ENCODE measurements at places on chromosomes 2 and 18.
A peak's percentile ranks its signal among the peaks of the same experiment; 100 is the strongest.

GRCh38 chr2:174577967-174578589 lies 19.5 kb downstream of the WIPF1 start:
- DNase-seq, result peak; percentile 22

DNA sequence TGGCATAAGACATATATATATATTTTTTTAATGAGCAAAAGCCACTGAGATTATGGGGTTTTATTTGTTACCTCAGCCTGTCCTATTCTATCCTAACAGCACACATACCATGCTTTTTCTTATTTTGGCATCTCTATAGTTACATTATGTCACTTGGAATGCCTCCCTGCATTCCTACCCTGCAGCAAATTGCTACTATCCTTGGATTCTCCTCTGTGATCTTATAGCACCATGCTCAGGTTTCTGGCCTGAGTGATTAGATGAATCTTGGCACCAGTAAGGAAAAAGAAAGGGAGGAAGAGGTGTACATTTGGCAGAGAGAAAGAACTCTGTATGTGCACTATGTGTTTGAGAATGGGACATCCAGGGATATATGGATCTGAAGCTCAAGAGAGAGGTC lies 86.3 kb upstream of the PELI1 start:
- DNase-seq, result no peak

DNA sequence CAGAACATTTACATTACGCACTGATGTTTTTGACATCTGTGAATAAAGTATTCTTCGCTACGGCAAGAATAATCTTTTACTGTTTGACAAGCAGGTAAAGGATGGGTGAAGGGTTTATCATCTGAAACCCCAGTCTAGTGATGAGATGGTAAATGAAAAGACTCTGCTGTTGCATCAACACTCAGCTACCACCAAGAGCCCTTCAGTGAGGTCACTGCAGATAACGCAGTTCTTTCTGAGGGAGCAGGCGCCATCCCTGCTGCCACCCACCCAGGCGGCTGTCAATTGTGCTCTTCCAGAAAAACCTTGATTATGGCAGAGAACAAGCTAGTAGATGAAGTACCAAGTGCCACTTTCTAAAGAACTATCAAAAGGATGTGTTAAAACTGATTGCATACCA lies 58.7 kb downstream of the ABCG8 start:
- no peak for DNase-seq

- DNase-seq, result peak; percentile 54
These were observed 42.4 kb downstream of the ITGB1BP1 start for GRCh38 chr2:9380702-9381628.

DNA sequence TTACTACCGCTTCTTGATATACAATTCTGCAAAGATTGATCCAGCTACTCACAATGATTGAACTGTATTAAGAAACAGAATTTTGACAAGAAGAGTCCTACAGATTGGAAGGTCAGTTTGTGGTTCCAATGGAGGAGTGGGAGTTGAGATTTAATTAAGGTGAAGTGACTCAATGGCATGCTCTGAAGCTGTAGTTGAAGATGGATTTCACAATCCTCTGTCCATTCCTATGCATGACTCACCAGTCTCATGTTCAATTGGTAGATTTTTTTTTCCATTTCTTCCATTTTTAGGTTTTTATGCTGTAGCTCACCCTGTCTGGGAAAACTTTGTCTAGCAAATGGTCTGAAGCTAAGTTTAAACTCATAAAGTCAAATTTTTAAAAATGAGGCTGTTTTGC lies 83.3 kb downstream of the DPP4 start:
- peak; percentile 9 for DNase-seq

GRCh38 chr2:136126421-136126926 lies 8.5 kb upstream of the CXCR4 start:
- no peak for DNase-seq

DNA sequence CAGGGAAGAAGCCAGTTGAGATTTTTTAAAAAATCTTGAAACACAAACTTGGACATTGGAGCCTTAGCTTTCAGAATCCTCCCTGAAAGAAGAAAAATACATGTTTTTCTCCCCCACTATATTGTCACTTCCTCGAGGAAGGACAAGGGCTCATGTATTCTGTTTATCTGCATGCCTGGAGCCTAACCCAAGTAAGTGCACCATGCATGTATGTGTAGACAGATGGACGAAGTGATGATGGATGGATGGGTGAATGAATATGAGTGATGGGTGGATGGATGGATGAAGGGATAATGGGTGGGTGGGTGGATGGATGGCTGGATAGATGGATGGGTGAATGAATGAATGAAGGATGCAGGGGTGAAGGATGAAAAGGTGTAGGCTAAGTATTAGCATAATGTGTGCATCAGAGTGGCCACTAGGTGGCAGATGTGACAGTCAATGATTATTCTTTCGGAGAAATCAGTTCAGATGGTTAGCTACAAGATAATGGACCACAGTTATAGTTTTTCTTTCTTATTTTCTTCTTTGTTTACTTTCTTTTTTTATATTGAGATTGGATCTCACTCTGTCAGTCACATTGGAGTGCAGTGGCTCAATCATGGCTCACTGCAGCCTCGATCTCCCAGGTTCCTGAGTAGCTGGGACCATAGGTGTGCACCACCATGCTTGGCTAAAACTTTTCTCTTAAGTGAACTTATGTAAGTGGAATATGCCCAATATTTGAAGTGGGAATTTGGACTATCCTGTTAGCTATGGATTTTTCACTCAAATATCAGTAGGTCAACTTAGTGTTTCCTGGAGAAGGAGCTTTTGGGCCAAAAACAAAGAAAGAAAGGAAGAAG lies 18.5 kb upstream of the CCDC93 start:
- peak; percentile 53 for DNase-seq

GRCh38 chr2:73414696-73415095 lies 29.1 kb downstream of the ALMS1 start:
- no peak for DNase-seq

DNA sequence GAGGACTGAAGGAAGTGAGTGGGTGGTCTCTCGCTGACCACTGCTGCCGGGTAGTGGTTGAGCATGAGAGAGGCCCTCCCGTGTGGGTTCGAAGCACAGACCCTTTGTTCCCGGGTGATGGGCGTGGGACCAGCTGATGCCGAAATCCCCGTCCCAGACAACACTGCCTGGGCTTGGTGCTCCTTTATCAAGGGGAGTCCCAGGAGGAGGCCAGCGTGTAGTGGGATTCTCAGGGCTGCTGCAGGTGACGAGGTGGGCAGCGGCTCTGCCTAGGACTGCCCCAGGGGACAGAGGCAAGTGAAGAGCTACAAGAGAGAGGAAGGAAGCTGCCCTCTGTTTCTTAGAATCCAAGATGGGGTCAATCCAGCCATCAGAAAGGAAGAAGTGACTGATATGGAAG lies 251.3 kb upstream of the PXDN start:
- DNase-seq, result no peak

DNA sequence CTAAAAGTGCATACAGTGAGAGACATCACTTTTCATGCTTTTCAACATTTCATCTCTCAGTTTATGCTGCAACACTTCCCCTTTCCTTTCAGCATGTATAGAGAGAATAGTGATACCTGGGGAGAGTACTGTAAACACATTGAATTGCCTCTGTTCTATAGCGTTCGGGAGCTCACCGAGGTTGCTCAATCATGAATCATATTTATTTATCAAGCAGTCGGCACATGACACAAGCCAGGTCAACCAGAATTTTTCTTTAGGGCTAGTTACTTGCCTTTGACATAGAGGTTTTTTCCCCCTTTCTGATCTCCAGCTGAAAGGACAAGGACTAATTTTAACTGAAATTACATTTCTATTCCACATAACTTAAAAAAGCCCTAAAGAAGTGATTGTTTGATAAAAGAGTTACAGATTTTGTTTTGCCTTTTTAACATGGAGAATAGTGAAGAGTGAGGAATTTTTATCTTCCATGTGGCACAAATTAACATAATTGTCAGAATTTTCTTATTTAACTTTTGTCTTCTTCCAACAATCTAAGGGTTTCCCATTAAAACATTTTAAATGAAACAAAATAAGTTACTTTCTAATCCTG lies 690.9 kb upstream of the TMEFF2 start:
- peak; percentile 20 for DNase-seq

DNA sequence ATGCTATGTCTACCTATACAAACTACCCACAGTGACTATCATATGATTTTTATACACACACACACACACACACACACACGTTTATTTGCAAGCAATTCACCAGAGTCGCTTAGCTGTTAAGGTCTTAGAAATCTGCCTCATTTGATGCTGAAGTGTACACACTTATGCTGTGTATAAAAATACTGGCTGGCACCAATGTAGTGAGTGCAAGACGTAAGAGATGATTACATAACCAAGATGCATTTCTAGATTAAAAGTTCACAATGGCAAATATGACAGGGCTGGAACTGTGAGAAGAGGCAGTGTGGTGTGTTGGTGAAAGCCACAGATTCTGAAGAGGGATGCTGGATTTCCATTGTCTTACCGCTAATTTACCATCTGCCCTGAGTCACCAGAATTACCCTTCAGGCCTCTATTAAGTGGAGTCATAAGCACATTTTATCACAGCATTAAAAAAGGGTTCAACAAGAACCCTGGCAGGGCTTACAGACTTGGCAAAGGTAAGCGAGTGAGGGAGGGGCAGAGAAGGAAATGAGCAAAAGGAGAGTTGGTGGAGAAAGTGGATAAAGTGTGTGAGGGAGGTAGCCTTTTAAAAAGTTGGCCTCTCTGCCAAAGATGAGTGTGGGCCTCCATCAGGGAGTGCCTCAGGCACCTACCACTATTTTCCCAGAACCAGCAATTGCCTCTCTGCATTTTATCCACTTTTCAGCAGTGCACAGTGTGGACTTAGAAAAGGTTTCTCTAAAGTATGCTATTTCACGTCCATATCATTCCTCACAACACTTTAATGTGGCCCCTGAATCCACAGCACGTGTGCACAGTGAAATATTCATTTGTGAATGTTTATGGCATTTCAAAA lies 21.5 kb downstream of the MEIS1 start:
- DNase-seq, result no peak
